Activated effector memory CD4-positive, alpha-beta T cell treated with Interleukin-2 at 50 U/mL for 16 hours (primary cell): ENCODE measurements at places on chromosomes 4 and X.

GRCh38 chr4:41160012-41160789 is 54.1 kb downstream of the APBB2 start:
- DNase-seq: no peak

DNA sequence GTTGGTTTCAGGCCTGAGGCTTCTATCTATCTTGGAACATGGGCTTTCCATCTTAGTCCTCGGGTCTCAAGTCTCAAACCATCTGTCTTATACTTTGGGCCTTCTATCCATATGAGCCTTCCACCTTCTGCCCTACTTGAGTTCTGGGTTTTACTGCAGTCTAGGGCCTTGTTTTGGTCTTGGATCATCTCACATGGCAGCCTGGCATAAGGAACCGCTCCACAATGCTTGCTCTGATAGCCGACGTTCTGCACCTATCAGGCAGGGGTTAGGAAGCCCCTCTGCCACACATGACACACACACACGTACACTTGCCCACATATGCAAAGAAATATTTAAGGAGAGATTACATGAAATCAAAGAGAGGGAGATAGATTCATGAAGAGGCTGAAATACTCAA is 264.0 kb downstream of the CHIC1 start:
- no peak for DNase-seq

DNA sequence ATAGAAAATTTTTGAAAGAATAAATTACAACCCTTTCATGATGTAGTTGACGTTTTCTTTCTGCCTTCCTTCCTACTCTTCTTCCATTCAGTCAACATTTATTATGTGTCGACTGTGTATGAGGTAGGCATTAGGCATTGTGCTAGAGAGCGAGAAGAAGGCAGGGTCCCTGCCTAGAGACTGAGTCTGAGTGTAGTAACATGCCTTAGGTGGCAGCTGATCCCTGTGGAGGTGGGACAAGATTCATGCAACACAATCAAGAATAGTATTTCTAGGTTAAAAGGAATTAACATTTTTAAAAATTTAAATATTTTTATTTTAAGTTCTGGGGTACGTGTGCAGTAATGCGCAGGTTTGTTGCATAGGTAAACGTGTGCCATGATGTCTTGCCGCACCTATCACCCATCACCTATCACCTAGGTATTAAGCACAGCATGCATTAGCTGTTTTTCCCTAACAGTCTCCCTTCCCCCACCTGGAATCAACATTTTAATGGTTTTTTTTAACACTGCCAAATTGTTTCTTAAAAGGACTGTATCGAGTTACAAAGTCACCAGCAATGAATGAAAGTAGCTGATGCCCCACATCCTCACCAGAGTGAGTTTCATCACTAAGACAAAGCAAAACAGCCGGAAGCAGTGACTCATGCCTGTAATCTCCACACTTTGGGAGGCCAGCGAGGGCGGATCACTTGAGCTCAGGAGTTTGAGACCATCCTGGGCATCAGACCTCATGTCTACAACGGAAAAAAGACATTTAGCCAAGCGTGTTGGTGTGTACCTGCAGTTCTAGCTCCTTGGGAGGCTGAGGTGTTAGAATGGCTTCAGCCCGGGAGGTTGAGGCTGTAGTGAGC is 84.0 kb downstream of the WWC2 start:
- DNase-seq: peak; percentile 18

- DNase-seq: no peak
Measured at GRCh38 chr4:176979416-176979815, 186.7 kb upstream of the VEGFC start.

DNA sequence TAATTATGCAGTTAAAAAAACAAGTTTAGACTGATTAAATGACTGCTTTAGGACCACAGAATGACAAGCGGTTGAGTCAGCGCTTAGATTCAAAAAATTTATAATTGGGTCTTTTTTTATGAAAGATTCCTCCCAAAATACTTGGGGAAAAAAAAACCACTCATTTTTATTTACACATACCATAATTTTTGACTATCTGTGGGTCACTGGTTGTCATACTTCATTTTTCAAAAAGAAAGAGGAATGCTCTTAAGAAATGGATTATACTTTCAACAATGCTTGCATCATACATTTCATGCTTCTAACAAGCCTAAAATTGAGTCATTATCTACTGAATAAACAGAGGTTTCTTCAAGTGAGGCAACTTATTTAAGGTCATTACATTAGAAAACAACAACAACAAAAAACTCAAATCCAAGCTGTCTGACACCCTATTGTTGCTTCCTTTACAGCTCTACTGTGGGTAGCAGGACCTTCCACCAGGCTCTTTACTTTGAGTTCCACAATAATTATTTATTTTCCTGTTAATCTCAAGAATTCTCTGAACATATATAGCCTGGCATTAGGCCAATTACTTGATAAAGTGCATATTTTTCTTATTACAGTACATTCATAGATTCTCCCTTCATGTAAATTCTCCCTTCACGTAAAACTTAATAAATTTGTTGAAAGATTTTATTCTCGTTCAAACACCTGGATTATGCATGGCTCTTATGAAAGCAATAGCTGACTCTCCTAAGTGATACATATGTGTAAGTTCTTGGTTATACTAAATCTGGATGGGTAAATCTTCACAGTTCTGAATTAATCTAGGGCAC is 445.5 kb downstream of the PCDH10 start:
- DNase-seq: no peak

DNA sequence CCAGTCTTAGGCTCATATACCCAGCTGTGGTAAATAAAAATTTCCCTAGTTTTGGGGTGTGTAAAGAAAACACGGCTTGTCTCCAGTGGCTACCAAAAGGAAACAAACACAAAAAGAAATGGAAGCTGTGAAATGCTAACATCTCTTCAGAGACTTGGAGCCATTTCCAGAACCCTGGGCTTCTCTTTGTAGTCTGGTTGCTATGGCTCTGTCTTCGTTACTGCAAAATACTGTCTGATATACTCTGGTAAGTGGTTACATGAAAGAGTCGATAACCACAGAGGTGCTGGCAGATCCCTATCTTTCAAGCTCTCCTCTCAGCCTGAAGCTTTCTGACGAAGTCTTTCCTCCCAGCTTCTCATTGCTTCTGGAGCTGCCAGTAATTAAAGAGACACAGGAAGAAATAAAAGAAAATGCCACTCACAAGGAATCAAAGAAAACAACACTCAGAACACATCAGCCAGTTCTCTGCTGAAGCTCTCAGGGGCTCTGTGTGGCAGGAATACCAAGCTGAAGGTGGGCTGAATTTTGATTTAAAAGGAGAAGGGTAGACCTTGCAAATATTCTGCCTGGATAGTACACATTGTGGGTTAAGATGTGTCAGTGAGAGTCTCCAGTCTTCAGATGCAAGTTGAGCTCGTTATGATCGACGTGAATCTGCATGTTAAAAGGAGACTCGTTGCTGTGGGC is 107.6 kb upstream of the FAM9C start:
- no peak for DNase-seq
